ENCODE measurements at places on chromosomes 12 and 14.

- DNase-seq: no peak
Observed at GRCh38 chr12:111445726-111446581, 40.2 kb downstream of the SH2B3 start.

DNA sequence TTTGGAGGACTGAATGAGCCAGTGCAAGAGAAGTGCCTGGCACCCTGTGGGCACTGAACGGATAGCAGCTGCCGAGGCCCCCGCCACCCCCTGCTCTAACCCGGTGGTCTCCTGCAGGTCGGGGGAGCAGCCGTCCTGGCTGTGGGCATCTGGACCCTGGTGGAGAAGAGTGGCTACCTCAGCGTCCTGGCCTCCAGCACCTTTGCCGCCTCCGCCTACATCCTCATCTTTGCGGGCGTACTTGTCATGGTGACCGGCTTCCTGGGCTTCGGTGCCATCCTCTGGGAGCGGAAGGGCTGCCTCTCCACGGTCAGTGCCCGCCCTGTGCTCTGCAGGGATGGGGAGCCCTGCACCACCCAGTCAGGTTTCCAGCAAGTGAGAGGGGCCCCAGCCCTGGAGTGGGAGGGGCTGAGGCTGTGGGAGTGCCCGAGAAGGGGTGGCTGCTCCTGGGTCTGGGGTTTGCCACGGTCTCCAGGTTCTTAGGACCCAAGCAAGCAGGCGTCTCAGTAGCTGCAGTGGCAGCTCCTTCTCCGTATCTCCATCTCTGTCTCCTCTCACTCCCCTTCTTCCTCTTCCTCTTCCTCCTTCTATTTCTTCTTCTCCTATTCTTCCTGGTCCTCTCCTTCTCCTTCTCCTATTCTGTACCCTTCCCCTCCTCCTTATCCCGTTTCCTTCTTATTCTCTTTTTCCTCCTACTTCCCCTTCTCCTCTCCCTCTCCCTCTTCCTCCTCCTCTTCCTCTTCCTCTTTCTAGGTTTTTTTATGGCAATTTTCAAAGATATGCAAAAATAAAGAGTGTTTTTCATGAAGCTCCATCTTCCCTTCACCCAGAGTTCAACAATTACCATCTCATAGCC lies 37.4 kb downstream of the TSPAN11 start:
- no peak for DNase-seq

GRCh38 chr14:65080960-65081747 lies 21.2 kb downstream of the MAX start:
- DNase-seq: no peak

- DNase-seq: no peak
Observed at GRCh38 chr12:51848841-51849735, 570 bp upstream of the FIGNL2 start.

- DNase-seq: no peak
Observed at GRCh38 chr14:27366596-27366995, 768.8 kb upstream of the NOVA1 start.

GRCh38 chr12:79250960-79251755 lies 386.6 kb downstream of the SYT1 start:
- no peak for DNase-seq

DNA sequence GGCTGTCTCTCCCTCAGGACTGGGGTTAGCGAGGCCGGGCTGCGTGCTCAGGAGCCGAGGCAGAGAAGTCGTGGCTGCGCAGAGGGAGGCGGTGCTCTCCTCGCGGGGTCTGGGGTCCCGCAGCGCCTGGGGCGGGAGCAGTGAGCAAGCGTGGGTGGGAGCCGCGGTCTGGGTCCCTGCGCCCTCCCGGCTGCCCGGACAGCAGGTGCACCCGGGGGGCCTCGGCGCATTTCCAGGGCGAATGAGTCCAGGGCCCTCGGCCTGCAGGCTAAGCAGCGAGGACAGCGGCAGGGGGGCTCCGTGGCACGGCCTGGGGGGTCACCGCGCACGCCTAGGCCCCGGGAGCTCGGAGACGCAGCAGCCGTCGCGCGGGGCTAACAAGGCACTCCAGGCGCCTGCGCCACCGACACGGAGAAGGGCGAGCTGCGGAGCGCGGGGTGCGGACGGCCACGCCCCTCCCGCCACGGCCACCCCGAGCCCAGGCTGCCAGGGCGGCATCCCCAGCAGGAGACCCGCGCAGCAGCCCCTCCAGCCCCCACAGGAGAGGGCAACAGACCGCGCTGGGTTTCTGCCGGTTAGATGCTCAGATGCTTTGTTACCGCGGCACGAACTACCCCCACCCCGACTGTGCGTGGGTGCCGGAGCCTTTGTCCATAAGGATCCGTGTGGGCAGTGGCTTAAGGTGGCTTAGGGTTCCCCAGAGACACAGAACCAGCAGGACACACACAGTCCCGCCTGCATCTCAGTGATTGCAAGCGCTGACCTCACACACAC lies 117.7 kb upstream of the C14orf180 start:
- DNase-seq: no peak

GRCh38 chr12:44385964-44386363 lies 490.2 kb downstream of the NELL2 start:
- no peak for DNase-seq

GRCh38 chr12:96881608-96882007 lies 25.4 kb upstream of the NEDD1 start:
- DNase-seq: no peak

DNA sequence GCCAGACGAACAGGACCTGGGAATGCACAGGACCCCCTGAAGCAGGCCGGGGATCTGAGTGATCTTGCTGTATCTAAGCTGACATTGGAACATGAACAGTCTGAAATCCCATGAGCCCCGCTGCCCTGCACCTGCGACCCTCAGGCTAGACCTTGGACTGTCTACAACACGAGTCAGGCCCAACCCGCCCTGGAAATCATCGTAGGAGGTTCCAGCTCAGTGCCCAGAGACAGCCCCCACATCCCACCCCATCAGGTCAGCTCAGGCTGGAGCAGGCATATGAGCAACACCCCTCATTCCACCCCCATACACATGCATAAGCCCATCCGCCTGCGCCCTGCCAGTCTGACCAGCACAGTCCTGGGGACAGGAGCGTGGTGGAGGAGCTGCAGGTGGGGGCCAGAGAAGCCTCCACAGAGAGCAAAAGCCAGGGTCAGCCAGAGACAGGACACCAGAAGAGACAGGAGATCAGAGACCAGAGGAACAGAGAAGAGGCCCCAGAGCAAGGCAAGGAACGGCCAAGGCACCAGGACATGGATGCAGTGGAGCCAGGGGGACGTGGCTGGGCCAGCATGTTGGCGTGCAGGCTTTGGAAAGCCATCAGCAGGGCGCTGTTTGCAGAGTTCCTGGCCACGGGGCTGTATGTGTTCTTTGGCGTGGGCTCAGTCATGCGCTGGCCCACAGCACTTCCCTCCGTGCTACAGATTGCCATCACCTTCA lies at the start of gene AQP6:
Gene AQP6, plus strand, starts transcription at position 307 of the 720 bp plus-strand sequence. Its CDS starts 227 bp downstream, at position 534.
- no peak for DNase-seq

DNA sequence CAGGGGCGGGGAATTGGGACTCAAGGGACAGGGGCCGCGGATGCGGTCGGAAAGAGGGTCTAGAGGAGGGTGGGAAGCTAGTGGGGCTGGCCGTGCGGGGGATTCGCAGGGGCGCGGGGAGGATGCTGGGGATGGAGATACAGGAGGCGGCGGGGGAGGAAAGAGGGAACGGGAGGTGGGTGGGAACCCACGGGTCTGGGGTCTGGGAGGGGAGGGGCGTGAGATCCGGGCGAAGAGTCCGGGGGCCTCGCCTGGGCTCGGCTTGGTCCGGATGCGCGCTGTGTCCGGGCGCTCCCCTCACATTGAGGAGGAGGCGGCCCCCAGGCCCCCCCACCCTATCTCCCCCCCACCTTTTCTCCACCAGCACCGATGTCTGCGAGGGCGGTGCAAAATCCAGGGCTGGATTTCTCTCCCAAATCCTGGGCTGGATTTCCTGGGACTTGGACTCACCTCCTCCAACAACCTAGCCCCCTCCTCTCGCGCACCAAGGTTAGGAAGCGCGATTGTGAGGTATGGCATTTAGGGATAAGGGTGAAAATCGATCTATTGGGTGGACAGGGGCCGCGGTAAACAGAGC lies at the start of gene AGAP2:
Gene AGAP2, minus strand, starts transcription at position 82 of the 577 bp plus-strand sequence. CDS start 496 bp downstream, outside the sequence.
- DNase-seq: no peak

GRCh38 chr12:12460935-12461922 lies 101.4 kb downstream of the DUSP16 start:
- no peak for DNase-seq

- DNase-seq: no peak
Observed at GRCh38 chr14:79378020-79378419, 833.3 kb downstream of the DIO2 start.

DNA sequence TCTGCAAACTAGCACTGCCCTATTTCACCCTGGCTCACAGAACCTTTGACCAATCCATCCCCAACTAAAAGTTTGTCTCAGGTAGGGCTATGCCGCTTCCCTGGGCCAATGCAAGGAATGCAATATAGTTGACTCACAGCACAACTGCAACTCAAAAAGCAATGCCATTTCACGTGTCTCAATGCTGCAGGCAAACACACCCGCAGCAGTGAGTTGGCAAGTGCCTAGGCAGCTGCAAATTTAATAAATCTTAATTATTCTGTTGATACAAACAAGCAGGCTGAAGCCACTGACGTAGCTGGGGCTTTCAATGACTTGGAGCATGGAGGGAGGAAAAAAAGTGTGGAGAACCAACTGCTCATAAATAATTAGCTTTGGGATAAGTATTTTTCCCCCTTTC lies 87.9 kb downstream of the SYNE3 start:
- no peak for DNase-seq

- no peak for DNase-seq
Observed at GRCh38 chr12:124369827-124370378, 75.0 kb downstream of the RFLNA start.

DNA sequence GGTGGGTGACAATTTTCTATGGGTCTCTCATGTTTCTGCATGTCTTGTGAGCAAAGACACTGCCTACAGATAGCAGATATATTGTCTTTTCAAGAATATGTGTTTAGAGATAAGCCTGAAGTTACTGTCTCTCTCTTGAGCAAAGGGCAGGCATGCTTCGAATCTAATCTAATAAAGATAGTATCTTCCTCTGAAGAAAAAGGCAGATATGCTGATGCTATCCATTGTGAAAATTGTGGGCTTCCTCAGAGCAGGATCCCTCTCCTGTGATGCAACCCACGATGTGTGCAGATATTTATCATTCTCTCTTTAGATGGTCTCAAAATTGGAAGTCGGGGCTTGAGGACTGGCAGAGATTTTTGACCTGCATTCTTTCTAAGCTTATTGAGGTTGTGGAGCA lies 187.0 kb downstream of the DACT1 start:
- no peak for DNase-seq

DNA sequence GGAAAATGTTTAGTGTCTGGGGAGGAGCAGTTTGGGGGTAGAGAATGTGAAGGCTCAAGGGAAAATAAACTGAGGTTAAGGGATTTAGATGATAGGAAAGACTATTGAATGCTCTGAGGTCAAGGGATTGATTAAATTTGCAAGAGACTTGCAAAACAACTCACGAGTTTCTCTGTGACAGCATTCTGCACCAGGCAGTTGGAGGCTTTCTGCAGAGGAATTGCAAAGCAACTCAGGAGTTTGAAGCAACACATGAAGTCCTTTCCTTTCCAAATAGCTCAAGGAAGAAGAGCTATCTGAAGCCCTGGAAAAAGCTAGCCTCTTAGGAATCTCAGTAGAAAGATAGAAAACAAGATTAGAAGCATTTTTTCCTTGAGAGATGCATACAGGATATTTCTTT lies 23.9 kb downstream of the SLC7A8 start:
- no peak for DNase-seq

DNA sequence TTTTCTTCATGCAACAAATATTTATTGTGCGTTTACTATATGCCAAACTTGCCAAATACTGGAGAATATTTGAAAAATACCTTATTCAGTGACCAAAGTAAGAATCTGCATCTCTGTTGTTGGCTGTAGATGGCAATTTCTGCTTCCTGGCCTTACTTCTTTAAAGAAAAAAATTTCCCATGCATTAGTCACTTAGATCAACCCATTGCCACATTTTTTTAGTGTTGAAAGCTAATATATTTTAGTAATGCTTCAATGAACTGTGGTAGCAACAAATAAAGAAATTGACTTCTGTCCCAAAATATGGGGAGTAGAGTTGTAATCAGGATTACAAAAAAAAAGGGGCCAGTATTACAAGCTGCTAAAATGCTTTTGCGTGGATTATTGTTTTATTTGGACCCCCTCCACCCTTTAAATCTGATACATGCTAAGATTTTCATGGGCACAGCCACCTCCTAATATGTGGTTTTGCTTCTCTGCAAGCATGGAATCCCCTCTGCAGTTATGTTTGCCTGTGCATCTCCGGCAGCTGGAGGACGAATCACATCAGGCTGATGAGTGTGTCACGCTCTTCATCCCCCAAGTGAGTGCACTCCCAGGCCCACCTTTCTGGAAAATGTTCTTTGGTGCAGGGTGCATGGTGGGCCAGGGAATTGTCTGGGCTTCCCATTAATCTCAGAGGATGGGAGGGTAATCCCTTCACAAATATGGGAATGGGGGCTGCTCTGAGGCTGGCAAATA lies 38.1 kb upstream of the PTCSC3 start:
- no peak for DNase-seq

DNA sequence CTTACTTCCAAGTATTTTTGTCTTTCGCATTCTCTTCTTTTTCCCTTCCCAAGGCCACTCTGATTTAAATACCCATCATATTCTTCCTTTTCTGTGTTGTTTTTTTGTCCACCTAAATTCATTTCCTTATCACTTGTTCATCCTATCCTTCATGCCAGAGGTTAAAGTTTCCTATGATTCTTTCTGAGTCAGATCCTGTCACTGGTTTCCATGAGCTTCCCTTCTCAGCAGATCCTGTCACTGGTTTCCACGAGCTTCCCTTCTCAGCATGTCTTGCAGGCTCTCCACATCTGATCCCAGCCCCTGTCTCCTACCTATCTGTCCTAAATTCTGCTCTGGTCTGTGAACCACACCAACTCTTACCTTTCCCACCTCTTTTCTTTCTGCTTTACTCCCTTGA lies 311.8 kb upstream of the RGS6 start:
- no peak for DNase-seq

DNA sequence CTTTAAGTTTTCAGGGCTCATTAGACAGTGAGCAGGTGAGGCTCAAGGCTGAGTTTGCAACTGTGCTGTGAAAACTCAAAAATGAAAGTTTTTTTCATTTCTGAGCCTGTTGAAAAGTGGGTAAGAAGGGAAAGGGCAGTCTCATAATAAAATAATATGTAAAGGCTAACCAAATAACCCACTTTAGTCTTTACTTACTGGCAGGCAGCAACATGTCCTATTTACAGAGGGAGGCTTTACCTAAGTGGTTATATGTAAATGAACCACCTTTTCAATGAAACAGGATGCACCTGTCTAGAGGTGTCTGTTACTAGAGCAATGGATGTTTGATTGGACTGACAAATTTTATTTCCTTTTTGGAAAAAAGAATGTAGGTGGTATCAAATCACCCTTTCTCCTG lies 158.0 kb downstream of the ETV6 start:
- DNase-seq: no peak

- no peak for DNase-seq
Observed at GRCh38 chr12:9674226-9674590, 4.7 kb downstream of the CLEC2D start.

DNA sequence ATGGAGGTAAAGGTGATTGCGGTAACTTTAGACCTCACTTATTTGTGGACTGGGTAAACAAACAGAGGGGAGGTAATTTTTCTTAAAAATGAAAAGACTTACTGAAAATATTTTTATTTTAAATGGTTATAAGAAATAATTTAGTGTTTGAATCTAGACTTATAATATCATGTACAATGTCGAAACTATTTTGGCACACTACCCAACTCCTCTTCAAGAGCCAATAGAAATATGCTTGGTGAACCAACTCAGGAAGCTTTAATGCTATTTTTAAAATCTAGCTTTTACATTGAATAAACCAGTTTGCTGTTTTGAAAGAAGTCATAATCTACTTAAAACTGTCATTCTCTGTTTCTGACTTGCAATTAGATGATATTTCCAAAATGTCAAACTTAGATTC lies 175.8 kb upstream of the NPAS3 start:
- no peak for DNase-seq

- no peak for DNase-seq
Observed at GRCh38 chr14:66782853-66783252, 274.9 kb downstream of the GPHN start.
